ENCODE measurements at places on chromosomes 5 and 9. TPM values are rescaled to one million over a fixed set of nuclear protein-coding genes. Genes with fewer than 3 reads are reported as not detected.

GRCh38 chr5:139374909-139375308 lies 8.2 kb downstream of the SLC23A1 start:
- DNase-seq, result no peak

DNA sequence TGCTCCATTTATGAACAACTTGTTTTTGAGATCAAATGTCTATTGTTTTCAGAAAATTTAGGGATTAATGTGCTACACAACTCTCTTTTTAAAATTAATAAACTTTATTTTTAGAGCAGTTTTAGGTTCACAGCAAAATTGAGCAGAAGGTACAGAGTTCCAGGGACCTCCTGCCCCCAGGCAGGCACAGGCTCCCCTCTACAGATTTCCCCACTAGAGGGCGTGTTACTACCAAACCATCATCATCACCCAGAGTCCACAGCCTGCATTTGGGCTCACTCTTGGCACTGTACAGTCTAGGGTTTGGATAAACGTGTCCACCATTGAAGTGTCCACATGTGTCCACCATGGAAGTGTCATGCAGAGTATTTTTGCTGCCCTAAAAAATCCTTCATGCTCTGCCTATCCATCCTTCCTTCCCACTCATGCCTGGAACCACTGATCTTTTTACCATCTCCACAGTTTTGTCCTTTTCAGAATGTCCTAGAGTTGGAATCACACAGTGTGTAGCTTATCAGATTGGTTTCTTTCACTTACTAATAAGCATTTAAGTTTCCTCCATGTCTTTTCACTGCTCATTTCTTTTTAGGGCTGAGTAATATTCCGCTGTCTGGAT lies 61.7 kb downstream of the MRPL36 start:
- DNase-seq, result no peak

SLC34A3 gene
- polyA plus RNA-seq, result 11.4 TPM

ENTREP1 gene
- polyA plus RNA-seq, result 2.4 TPM

PCDH12 gene
- polyA plus RNA-seq, result 15.7 TPM

Measured in renal pelvis (tissue), 12 donors.